ENCODE measurements at places on chromosomes 5 and 9.

DNA sequence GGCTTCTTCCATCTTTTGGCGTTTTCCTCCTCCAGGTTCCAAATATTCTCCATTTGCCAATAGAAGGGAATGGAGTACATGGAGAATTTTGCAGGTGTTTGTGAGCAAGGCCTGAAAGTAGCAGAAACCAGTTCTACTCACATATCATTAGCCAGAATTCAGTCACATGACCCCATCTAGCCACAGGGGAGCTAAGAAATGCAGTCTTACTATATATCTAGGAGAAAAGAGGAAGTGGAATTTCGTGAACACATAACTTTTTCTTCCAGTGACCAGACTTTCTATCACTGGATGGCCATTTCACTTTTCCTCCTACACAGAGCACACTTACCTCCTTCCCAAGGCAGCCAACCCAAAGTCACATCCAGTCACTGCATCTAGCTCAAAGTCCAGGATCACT is 55.1 kb downstream of the LOX start:
- no peak for DNase-seq

DNA sequence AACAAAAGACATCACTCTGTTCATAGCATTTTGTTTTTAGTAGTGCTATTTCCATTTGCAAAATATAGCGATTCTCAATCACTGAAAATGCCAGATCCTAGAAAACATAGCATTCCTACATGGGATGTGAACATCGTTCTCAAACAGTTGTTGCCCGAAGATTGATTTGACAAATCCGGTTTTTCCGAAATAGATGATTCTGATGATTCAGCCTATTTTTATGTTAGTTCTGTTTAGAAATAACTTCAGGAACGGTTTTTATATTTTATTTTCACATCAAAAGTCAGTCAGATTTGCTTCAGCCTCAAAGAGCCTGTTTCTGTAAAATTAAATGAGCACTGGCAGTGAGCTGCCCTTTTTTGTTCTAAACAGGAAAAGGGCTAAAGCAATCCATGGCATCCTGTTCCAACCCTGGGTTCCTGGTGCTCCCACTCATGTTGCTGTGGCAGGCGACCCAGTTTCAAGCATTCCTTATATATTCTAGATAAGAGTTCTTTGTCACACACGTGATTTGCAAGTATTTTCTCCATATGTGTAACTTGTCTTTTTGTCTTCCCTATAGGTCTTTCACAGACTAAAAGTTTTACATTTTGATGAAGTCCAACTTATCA is 14.2 kb upstream of the PSIP1 start:
- no peak for DNase-seq

- DNase-seq, result no peak
Measured at GRCh38 chr9:84394036-84394435, 53.5 kb upstream of the SLC28A3 start.

GRCh38 chr5:121701731-121702130 is 150.0 kb upstream of the FTMT start:
- no peak for DNase-seq

DNA sequence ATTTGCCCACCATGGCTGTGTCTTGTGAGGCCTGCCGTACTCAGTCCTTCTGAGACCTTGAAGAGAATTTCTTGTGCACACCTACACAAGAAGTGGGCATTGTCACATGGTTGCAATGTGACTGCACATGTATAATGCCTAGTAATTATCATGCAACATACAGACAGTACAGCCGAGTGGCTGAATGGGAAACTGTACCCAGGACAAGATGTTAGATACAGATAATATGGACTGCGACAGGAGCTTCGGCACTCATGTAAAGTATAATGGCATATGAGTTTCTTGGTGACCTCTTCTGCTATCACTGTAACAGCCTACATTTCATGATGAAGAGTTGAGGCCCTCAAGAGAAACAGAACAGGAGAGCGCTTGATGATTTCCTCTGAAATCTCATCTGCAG is 4.8 kb upstream of the PRKACG start:
- DNase-seq, result no peak

DNA sequence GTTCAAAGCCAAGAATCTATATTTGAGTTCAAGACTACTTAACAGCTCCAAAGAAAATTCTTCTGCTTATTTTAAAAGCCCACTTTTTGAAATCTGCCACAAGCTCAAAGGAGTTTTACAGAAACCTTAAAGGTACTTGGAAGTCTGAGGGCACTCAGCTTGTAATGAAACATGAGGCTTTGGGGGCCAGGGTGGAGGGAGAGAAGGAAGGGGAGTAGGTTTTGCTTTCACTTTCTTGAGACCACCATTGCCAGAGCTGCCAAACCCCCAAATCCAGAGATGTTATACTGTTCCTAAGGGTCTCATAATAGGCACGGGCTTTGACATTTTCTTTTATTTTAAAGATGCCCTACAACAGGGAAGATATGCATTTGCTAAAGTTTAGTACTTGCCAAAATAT is 42.6 kb upstream of the TNFAIP8 start:
- no peak for DNase-seq

GRCh38 chr9:78118742-78119473 is 87.3 kb upstream of the GNAQ start:
- peak; percentile 27 for DNase-seq

- DNase-seq, result no peak
Measured at GRCh38 chr9:137969008-137969407, 91.4 kb downstream of the CACNA1B start.

GRCh38 chr5:158064334-158065123 is 205.6 kb upstream of the CLINT1 start:
- DNase-seq, result no peak

DNA sequence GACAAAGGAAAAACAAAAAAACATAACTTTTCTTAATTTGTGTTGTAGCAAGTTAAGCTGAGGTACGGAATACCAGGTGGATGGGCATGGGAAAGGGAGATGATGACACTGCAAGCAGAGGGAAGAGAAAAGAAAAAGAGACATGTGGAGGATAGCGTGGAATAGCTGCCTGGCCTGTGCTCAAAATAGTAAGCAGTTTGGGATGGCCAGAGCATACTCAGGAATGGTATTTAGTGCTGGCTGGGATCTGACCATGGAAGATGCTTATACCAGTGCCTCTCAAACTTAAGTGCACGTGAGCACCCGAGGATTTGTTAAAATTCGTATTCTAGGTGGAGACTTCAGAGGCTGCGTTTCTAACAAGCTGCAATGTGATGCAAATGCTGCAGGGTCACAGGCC is 41.3 kb downstream of the LNPEP start:
- no peak for DNase-seq

DNA sequence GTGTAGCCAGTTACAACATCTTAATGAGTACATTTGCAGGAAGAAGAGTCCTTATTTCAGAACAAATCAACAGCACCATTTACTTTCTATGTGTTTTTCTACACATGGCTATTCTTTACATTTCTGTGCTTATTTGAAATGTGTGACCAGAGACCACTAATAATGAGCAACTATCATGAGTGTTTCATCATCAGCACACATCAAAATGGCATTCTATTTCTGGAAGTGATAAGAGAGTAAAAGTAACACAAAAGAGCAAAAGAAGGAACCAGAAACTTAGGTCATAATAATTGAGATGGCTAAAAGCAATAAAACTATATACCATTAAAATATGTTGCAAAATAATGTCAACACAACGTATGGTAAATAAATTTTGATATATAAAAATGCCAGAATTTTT is 159.7 kb downstream of the PBX3 start:
- DNase-seq, result no peak

DNA sequence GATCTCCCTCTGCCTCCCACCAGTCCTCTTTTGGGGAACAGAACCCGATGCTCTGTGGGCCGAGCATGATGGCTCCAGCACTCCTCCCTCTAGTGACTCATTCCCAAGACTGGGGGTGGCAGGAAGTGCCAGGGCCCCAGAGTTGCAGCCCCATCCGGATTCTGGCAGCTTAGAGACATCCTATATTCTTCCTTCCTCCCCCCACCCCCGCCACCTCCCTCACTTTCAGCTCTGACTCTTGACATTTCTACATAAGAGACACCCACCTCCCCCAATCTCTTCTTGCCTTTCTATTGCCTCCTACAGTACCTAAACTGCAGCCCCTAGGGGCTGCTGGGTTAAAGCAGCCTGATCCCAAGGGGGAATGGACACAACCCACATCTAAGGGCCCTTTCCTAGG is 47.1 kb upstream of the MATR3 start:
- no peak for DNase-seq

- DNase-seq, result no peak
Measured at GRCh38 chr5:126965061-126965475, 65.3 kb downstream of the MARCHF3 start.

- no peak for DNase-seq
Measured at GRCh38 chr5:33557605-33558004, 116.8 kb downstream of the TARS1 start.

GRCh38 chr5:57495285-57496086 is 12.9 kb upstream of the ACTBL2 start:
- no peak for DNase-seq

Measured in CD8-positive, alpha-beta memory T cell (primary cell).